Pulmonary artery endothelial cell (primary cell): ENCODE measurements at places on chromosomes 16 and 17. TPM values are rescaled to one million over a fixed set of nuclear protein-coding genes. Genes with fewer than 3 reads are reported as not detected.

The HSD17B2 gene
- 0.13 and 1.7 TPM in 2 replicates for total RNA-seq

The BAIAP3 gene
- total RNA-seq, result 0.46 and 0.53 TPM in 2 replicates

DNA sequence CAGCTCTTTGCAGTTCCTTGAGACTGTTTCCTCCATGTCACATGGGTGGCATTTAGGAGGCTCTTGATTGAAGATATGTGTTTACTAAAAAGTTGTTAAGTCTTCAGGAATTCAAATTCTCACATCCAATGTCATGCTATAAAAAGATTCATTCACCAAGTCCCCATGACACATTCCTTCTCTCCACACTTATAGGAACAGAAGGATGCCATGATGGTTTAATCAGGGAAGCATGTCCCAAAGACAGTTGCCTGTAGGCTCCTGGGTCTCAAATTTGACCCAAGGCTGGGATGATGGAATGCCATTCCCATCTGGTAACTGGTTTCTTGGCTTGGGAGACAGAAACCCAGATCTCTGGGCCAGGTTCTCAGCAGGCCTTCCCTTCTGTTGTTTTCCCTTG lies 140.6 kb upstream of the SOX9 start:
- no peak for DNase-seq

DNA sequence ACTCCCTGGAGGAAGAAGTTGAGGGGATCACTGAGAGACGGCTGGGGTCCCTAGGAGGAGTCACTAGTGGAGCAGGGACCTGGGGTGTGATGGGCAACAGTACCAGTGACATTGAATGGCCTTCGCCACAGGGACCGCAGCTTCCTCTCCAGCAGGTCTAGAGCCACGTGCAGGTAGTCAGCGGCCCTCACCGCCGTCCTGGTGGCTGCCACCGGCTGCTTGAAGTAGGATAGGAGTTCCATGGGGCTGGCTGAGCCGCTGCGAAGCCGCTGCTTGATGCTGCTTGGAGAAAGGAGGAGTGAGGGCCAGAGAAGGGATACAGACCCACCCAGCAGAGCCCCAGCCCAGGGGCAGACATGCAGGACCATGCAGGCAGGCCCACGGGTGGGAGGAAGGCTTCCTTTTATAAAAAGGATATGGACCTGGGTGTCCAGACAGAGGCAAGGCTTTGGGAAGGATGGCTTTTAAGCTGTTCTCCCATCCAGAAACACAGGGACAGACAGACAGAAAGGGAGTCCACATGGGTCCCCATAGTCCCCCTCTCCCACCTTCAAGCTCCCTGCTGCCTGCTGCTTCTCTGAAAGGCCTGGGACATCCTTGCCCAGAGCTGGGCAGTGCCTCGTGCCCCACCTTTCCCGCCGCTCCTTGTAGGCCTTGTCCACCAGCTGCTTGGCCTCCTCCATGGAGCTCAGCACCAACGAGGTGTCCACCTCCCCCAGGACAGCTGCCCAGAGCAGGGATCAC lies 827 bp downstream of the MPO start:
- DNase-seq, result no peak

- no peak for DNase-seq
Observed at GRCh38 chr16:56662357-56663354, 4.9 kb downstream of the MT1F start.

GRCh38 chr16:67279296-67280089 lies at the start of gene PLEKHG4:
Gene PLEKHG4, plus strand, starts transcription at chr16:67279532. Its CDS starts 513 bp downstream, at chr16:67280045.
- DNase-seq, result no peak
